ENCODE measurements at places on chromosomes 3 and 15. TPM values are rescaled to one million over a fixed set of nuclear protein-coding genes. Genes with fewer than 3 reads are reported as not detected.
A peak's percentile ranks its signal among the peaks of the same experiment; 100 is the strongest.

DNA sequence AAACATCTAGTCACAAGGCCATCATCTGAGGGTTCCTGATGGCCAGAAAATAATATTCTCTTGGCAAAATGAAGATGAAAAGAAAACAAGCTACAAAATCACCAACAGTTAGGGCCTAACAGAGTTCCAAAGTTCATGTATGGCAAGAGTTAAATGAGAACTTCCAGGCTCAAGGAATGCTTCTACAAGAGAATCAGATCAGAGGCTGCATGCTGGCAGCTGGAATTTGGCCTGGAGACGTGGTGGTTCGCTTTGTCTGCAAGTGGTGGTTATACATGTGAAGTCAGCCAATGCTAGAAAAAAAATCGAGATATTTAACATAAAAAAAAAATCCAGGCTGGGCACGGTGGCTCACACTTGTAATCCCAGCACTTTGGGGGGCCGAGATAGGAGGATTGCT, 5.6 kb downstream of the SIAH2 start:
- H3K27ac ChIP-seq = peak overlapping the region; percentile 95
- peaks cover 54% of the 10 kb centered on the region for H3K4me1 ChIP-seq
- peaks cover 2% of the 10 kb centered on the region for H3K36me3 ChIP-seq
- no peak for DNase-seq
- no peaks in the 10 kb centered on the region for H3K27me3 ChIP-seq
- H3K4me3 ChIP-seq = no peak overlapping the region

GRCh38 chr3:62363275-62363674, 10.1 kb downstream of the FEZF2 start:
- peaks cover 58% of the 10 kb centered on the region for H3K27me3 ChIP-seq
- H3K4me1 ChIP-seq = no peaks in the 10 kb centered on the region
- no peak overlapping the region for H3K4me3 ChIP-seq
- H3K27ac ChIP-seq = no peak overlapping the region

DNA sequence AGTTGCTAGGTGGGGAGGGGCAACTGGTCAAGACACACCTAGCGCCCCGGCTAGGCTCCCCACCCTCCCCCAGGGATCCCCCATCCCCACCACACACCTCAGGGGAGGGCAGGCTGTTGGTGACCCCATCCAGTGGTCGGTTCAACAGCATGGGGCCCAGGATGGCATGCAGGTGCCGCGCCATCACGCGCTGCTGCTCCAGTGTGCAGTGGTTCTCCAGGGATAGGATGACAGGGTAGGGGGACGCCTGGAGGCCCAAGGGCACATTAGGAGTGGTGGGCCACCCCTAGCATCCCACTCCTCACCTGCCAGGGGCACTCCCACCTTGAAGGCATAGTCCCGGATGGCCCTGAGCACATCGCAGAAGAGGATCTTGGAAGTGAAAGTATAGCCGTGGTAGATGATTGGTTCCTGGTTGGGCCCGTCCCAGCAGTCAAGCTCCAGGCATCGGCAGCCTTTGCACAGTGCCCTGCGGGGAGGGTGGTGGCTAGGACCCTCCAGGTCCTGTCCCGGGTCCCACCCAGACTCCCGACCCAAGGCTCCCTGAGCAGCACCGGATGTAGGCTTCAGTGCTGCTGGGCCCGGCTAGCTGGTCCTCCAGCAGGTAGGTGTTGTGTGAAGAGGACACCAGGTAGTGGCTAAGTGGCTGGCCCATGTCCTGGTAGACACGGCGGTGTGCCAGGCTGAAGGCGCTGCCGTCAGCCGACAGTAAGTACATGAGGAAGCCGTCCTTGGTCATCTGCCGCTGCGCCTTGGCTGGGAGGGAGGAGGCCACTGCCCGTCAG, 19.4 kb downstream of the VILL start:
- DNase-seq = peak; percentile 35
- H3K27me3 ChIP-seq = no peaks in the 10 kb centered on the region
- H3K4me3 ChIP-seq = no peak overlapping the region
- peaks cover 15% of the 10 kb centered on the region for H3K36me3 ChIP-seq

- H3K4me1 ChIP-seq = no peaks in the 10 kb centered on the region
- DNase-seq = no peak
- H3K4me3 ChIP-seq = no peak overlapping the region
- H3K36me3 ChIP-seq = peaks cover 67% of the 10 kb centered on the region
- no peaks in the 10 kb centered on the region for H3K27me3 ChIP-seq
- no peak overlapping the region for H3K27ac ChIP-seq
Measured at GRCh38 chr3:108053483-108053882, 37.3 kb downstream of the CD47 start.

GRCh38 chr3:114020907-114021306, 35.4 kb downstream of the CCDC191 start:
- no peaks in the 10 kb centered on the region for H3K36me3 ChIP-seq
- no peak overlapping the region for H3K4me3 ChIP-seq
- H3K27ac ChIP-seq = no peak overlapping the region
- H3K27me3 ChIP-seq = no peaks in the 10 kb centered on the region
- no peaks in the 10 kb centered on the region for H3K4me1 ChIP-seq

DNA sequence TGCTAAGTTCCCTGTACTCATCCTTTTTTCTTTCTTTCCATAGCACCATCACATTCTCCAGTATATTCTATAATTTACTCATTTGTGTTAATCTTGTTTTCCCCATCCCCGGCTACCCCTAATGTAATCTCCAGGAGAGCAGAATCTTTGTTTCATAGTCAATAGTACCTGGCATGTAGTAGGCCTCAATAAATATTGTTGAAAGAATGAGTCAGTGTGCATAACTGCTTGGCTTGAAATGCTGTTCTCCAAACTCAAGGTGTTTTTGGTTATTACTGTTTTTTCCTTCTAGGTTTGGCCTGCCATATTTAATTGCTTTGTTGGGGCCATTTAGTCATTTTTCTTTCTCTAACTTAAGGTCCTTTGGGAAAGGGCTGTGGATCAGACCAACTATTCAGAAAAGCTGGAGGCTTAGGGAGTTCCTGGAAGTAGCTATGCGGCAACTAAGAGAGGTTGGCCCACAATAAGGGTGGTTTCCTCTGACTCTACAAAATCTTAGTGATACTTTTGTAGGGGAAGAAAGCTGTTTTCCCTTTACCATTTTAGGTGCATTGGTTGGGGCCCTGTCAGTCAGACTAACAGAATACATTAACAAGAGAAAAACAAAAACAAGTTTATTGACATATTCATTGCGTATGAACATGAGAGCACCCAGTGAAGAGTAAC, 28.4 kb downstream of the KAT2B start:
- H3K27me3 ChIP-seq = no peaks in the 10 kb centered on the region
- no peak overlapping the region for H3K4me3 ChIP-seq
- no peak overlapping the region for H3K27ac ChIP-seq
- H3K4me1 ChIP-seq = peaks cover 56% of the 10 kb centered on the region
- H3K36me3 ChIP-seq = no peaks in the 10 kb centered on the region

DNA sequence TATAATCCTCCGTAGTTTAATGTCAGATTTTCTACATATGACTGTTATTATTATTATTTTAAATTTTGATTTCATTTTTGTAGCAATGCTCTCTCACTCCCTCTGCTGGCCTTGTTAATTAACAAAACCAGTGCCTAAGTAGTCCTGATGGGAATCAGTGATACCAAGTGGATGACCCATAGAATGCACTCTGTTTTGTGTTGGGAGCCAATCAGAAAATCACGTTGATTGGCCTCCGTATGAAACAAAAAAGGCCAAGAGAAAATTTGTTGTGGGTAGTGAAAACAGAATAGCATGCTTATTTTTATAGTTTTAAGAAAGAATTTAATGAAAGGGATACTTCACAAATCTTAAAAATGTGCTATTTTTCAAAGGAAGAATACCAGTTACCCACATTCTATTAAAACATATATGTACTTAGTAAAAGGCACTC, 34.4 kb upstream of the MEIS2 start:
- no peaks in the 10 kb centered on the region for H3K27me3 ChIP-seq
- H3K4me1 ChIP-seq = no peaks in the 10 kb centered on the region
- DNase-seq = no peak
- no peak overlapping the region for H3K27ac ChIP-seq

GRCh38 chr15:78906316-78906620, 33.6 kb downstream of the MORF4L1 start:
- no peaks in the 10 kb centered on the region for H3K27me3 ChIP-seq
- H3K4me3 ChIP-seq = no peak overlapping the region
- peaks cover 14% of the 10 kb centered on the region for H3K4me1 ChIP-seq
- no peak for DNase-seq
- no peak overlapping the region for H3K27ac ChIP-seq

- H3K36me3 ChIP-seq = peaks cover 3% of the 10 kb centered on the region
- no peak overlapping the region for H3K4me3 ChIP-seq
- peak overlapping the region; percentile 82 for H3K27ac ChIP-seq
- H3K27me3 ChIP-seq = no peaks in the 10 kb centered on the region
- DNase-seq = no peak
- H3K4me1 ChIP-seq = peaks cover 34% of the 10 kb centered on the region
Measured at GRCh38 chr3:46535746-46536145, 30.4 kb downstream of the LRRC2 start.

- H3K36me3 ChIP-seq = no peaks in the 10 kb centered on the region
- no peaks in the 10 kb centered on the region for H3K27me3 ChIP-seq
- peaks cover 8% of the 10 kb centered on the region for H3K4me1 ChIP-seq
- no peak for DNase-seq
Measured at GRCh38 chr3:101976473-101976872, 127.2 kb downstream of the NFKBIZ start.

Gene MINDY4B
- total RNA-seq = not detected

Gene FOXL2
- total RNA-seq = not detected

Gene TM4SF1
- 49.4 TPM for total RNA-seq
